ENCODE measurements at places on chromosomes 11 and 22. TPM values are rescaled to one million over a fixed set of nuclear protein-coding genes. Genes with fewer than 3 reads are reported as not detected.

ROBO4 gene
- total RNA-seq = 0.26 TPM

PRG3 gene
- not detected for total RNA-seq

INS gene
- total RNA-seq = not detected

MALAT1 gene
- total RNA-seq = 13,645 TPM

UPB1 gene
- 0.10 TPM for total RNA-seq

All from Panc1 (cell line).